ENCODE measurements at places on chromosomes 1 and 21. TPM values are rescaled to one million over a fixed set of nuclear protein-coding genes. Genes with fewer than 3 reads are reported as not detected.

The ZNF593OS gene
- polyA plus RNA-seq, result not detected

The RAP1GAP gene
- 60.7 TPM for polyA plus RNA-seq

The MAN1C1 gene
- 56.4 TPM for polyA plus RNA-seq

The ITLN2 gene
- polyA plus RNA-seq, result not detected

The EDEM3 gene
- polyA plus RNA-seq, result 2.6 TPM

The RFX5 gene
- polyA plus RNA-seq, result 33.7 TPM

DNA sequence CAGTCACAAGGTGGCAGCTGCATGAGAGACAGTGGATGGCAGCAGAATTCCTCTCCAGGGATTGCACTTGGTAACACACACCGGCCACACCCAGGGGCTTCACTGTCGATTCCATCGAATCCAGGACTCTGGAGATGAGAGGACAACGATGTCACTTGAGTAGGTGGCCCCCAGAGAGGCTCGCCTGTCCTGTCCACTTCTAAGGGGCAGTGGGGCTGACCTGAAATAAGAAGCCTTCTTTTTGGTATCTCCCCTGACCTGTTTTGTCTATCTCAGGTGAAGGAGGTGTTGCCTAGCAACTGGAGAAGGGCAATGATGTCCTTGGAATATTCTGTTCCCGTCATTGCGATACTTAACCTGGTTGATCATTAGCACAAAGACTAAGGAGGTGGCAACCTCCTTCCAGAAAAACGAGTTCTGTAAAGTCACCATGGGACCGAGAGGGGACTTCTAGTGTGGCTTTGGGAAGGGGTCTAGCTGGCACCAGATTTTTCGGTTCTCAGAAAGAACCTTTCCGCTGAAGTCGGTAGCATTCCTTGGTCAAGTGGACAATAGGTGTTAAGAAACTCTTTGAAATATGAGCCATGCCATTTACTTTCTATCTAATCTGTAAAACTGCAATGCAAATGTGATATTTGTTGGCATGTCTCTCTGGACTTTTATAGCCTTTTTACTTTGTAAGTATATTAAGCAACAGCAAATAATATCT lies 85.2 kb upstream of the TMPRSS2 start:
- no peak for DNase-seq

DNA sequence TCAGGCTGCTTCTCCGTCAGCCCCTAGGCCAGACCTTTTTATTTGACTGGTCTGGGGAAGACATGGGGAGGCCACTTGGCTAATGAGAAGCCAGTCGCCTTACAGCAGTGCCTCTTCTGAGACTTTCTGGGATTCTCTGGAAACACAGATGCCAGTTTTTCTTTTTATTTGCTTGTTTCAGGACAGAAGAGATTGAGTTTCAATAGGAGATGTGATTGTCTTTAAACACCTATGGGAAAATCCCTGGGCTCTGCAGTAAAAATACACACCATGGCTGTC lies 15.4 kb upstream of the BTG2 start:
- DNase-seq, result no peak

DNA sequence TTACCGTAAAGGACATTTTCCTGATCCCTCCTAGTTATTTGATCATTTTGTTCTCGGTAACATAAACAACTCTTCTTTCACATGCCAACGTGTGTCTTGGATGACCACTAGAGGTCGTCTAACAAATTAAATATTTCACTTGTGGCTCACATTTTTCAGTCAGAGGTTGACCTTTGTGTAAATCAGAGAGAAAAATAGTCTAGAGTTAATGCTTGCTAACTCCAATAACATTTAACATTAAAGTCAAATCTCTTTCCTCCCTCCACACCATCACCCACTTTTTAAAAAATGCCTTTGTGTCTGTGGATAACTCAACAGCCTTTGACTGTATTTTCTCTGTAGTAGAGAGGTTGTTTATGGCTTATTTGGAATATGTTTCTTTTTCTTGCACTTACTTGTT lies 220.5 kb upstream of the B3GALT2 start:
- peak; percentile 40 for DNase-seq

DNA sequence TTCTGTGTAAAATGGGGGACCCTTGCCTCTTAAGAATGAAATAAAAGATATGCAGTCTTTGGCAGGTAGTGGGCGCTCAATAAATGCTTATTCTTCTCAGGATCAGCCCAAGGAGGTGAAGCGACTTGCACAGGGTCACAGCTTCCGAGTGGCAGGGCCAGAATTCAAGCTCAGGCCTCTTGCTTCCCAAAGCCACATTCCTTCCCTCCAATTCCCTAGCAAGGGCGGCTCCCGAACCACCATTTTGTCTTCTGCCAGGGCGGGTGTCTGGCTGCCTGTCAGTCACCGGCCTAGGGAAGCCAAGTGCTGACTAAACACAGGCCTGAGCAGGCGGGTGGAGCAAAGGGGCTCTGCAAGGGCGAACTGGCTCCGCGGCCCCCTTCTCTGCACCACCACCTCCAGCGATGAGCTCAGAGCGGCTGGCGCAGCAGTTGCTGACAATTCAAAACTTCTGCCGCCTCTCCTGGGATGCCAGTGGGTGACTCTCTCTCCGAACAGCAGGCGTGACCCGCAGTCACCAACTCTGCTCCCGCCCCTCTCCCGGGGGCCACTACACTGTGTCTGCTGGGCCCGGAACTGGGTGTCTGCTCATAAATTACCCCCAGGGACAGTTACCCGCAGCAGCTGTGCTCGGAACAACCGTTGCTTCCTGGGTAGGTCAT lies 10.8 kb downstream of the GPR3 start:
- peak; percentile 51 for DNase-seq

DNA sequence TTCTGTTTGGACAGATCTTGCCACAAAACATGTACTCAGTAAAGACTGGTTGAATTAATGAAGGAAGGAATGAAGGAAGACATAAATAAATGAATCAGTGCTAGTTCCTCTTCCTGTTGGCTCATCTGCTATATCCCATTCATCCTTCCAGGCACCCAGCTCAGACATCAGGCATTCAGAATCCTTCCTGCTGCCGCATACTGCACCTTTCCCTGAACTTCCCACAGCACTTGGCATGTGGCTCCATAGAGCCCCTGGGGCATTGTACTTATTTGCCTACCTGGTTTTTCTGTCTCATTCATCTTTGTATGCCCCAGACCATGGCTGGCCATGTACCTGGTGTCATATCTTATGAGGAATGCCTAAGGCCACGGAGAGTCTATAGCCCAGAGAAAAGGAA lies 34.4 kb upstream of the ZNF648 start:
- no peak for DNase-seq

GRCh38 chr1:98210064-98210463 lies 289.2 kb upstream of the DPYD start:
- DNase-seq, result no peak

DNA sequence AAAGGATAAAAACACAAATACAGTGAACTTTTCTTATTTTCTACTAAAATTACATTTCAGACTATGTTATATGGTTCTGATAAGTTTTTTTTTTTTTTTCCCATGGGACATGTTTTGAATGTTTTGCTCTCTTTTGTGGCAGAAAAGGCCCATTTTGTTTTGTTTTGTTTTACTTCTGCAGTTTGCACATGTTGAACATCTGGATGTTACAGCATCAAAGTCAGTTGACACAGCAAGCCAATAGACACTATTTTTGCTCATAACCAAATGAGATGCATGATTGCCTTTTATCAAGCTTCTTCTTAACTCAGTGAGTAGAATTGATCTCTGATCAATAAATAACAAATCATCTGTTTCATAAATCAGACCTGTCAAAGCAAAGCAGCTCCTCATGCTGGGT lies 904.2 kb downstream of the ADGRL2 start:
- no peak for DNase-seq

GRCh38 chr1:33119050-33119449 lies 38.1 kb downstream of the AZIN2 start:
- no peak for DNase-seq

- DNase-seq, result no peak
These were observed 64.5 kb upstream of the ATF3 start for GRCh38 chr1:212544110-212544509.

GRCh38 chr1:30783256-30783915 lies 25.8 kb upstream of the LAPTM5 start:
- DNase-seq, result no peak

- peak; percentile 62 for DNase-seq
These were observed 472.0 kb downstream of the SMYD3 start for GRCh38 chr1:246035060-246035541.
